Left cardiac atrium (tissue), 4 donors: ENCODE measurements at places on chromosomes 7 and 10.
A peak's percentile ranks its signal among the peaks of the same experiment; 100 is the strongest.

GRCh38 chr10:82796510-82796909 is 921.5 kb downstream of the NRG3 start:
- DNase-seq = no peak

GRCh38 chr7:82235713-82236112 is 207.9 kb downstream of the CACNA2D1 start:
- no peak for DNase-seq

- no peak for DNase-seq
These were observed 131.1 kb upstream of the CDK1 start for GRCh38 chr10:60646966-60647796.

- no peak for DNase-seq
These were observed 35.8 kb upstream of the DIP2C start for GRCh38 chr10:725302-725701.

DNA sequence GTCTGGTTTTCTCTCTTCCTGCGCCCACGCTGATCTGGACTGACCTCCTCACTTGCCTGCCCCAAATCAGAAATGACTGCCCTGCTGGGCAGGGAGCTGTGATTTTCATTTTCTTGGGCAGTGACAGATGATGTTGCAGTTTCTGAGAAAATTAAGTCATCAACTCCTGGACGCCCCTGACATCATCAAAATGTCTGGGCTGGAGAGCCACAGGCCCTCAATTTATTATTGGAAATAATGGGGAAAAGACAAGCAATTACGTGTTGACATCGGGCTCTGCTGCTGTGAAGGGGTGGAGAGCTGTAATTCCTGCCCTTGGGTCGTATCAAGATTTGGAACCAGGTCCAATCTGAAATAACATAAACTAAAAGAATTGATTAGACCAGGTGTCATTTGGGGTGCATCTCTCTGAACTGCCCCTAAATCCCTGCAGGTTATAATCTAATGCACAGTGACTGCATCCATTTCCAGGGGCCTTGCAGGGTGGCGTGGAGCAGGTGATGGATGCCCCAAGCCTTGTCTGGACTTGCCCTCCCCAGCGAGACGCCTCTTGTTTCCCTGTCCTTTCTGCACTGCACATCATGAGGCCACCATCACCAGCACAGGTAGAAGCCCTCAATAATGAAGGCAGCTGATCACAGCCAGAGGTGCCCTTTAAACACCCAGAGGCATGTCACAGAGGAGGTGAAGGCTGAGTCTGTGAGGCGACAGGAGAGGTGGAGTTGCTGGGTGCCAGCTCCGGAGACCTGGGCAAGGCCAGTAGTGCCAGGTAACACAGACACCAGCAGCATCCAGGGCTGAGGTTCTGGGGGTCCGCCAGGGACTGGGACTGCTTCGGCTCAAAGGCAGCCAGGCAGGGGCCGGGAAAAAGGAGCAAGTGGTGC is 98.7 kb downstream of the HTR5A start:
- no peak for DNase-seq

DNA sequence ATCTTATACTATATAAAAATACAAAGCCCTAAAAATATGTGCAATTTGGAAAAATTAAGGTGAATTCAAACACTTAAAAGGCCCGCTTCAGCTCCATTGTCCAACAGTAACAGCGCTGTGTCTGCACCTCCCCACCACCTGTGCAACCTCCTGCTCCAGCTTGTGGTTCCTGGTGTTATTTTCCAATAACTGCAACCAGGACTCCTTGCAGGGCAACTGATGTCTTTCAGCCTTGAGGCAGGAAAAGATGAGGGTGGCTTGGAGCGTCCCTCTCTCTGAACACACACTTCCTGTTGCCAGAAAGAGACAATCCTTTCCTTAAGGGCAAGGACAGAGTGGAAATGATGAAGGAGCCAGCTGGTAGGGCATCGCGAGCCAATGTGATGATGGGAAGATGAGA is 336.0 kb downstream of the GLRX3 start:
- DNase-seq = no peak

DNA sequence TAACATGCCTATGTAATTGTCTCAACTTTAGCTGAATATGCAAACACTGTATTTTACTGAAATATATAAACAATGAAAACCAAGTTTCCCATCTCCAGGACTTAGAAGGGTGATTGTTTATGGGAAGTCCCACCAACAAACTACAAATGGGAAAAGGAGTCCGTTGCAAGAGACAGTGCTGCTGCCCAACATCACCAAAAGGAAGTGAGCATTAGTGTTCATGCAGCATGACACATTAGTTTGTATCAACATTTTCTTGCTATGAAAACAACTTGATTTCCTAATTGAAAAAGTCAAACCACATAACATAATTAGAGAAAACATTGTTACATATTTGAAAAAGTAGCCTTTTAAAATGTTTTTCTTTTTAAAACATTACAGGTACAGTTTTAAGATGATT is 138.5 kb downstream of the ZNF438 start:
- no peak for DNase-seq

- peak; percentile 51 for DNase-seq
These were observed 90.9 kb downstream of the NEURL1 start for GRCh38 chr10:103584216-103585010.

DNA sequence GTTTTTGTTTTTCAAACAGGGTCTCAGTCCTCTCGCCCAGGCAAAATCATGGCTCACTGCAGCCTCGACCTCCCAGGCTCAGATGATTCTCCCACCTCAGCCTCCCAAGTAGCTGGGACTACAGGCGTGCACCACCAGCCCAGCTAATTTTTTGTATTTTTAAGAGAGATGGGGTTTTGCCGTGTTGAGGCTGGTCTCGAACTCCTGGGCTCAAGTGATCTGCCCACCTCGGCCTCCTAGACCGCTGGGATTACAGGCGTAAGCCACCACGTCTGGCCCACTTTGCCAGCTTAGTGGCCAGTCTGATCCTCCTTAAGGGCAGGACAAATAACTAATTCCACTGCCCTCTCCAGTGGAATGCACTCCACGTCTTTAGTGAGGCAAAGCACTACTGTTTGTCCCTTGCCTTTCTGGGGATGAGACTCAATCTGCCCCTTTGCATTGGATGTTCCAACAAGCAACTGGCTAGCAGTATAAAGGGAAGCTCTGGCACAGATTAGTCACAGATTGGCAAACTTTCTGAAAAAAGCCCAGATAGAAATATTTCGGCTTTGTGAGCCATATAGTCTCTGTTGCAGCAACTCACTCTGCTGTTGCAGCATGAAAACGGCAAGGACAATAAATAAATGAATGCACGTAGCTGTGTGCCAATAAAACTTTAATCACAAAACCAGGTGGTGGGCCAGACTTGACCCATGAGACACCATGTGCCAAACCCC is 143.8 kb upstream of the RHEB start:
- DNase-seq = no peak

DNA sequence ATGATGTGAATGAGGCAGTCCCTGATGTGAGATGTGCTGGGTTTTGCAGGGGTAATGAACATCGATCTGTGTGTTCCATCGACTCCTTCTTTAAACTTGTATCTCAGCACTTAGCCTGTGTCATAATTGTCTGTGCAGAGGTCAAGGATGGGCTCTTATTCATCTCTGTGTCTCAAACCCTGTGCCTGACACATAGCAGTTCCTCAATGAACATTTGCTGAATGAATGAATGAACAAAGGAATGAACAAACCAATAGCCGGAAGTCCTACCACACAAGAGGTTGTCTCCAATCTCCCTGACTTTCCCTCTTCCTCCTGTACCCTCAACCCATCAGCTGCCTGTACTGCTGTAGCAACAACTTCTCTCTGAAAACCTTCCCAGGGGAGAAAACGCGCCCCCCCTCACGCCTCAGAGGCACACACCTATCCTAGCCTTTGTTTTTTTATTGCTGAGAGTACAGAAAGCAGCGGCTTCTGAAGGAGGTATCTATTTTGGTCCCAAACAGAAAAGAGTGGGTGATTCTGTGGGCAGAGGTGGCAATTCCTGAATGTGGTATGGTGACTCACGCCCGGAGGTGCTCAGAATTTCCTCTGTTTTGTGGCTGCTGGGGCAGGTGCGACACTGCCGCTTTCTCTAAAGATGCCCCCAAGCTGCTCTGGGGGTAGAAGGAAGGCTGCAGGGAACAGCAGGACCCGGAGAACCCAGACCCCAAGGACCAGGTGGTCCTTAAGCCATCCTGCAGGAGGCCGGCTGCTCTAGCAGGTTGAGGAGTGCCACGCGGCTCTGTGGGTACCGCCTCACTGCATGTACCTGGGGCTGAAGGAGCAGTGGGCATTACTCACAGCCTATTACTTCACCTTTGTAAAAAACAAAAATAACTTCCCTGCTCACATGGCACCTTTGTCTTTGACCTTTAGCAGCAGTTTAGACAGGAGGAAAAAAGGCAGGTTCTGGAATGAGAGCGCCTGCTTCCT is 9.6 kb downstream of the IL2RA start:
- DNase-seq = no peak

- DNase-seq = no peak
These were observed 254.5 kb upstream of the RNF32 start for GRCh38 chr7:156386097-156386496.

GRCh38 chr7:100667331-100668068 is 6.0 kb upstream of the GNB2 start:
- no peak for DNase-seq

DNA sequence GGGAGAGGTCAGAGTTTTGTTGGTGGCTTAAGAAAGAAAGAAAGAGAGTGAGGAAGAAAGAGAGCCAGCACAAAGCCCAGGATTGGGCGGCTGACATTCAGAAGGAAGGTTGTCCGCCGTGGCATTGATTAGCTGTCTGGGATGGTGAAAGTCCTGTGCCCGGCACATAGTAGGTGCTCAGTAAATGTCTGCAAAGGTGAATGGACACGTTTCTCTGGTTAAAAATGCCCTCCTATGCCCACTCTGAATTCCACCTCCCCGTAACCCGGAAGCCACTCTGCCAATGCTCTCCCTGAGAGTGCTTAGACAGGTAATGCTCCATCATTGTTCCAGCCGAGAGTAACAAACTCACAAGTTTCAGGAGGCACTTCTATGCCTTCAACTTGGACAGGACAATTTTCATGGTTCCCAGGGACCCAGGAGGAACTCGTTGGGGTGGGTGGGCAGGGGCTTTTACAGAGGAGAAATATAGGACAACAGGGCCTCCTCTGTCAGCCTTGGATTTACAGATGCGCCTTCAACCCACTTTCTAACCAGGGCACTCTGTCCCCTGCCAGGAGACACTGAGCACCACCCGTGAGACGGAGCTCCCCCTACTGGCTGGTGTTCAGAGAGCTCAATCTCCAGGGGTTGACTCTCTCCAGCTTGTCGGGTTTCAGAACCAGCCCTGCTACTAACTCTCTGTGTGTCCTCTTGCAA is 411.5 kb upstream of the ZMIZ1 start:
- DNase-seq = peak; percentile 81

- DNase-seq = no peak
These were observed 93.8 kb downstream of the CXCL12 start for GRCh38 chr10:44291091-44291490.

DNA sequence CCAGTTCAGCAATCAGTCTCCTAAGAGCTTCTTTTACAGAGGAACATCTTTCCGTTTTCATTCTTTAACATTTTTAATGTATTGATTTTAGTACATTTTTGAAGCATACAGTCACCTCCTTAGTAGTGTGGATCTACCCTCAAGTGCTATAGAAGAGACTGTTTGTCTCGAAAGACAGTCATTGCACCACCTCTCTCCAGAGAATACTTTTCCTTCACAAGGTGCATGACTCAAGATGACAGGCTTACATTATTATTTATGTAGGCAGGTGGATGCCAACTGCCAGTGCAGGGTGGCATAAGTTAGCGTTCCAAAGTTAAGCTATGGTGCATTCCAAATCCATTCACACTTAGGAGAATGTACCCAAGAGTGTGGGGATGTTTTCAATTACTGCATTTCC is 71.8 kb downstream of the ZEB1 start:
- DNase-seq = no peak

DNA sequence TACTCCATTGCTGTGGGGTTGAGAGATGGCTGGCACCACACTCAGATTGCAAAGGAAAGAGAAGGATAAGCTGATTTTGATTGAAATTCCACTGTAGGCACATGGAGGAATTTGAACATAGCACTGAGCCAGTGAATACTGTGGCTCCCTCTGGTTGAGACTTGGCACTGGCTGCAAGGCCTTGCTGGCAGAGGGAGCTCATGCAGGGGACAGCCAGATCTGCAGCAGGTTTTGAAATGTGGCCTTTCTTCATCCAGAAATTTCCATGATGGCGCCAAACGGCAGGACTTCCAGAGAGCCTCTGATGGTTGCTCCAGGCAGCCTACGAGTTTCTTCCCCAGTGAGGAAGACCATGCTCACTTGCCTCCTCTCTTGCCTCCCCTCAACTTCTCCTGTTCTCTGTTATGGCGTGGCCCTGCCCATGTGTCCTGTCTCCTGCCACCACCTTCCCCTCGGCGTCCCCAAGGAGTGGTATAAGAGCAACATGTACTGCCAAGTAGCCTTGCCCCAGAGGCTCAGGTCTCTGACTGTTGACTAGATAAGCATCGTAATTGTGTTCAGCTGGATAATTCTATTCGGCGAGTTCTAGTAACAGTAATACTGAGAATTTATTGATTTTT is 265.6 kb downstream of the CCDC3 start:
- no peak for DNase-seq

DNA sequence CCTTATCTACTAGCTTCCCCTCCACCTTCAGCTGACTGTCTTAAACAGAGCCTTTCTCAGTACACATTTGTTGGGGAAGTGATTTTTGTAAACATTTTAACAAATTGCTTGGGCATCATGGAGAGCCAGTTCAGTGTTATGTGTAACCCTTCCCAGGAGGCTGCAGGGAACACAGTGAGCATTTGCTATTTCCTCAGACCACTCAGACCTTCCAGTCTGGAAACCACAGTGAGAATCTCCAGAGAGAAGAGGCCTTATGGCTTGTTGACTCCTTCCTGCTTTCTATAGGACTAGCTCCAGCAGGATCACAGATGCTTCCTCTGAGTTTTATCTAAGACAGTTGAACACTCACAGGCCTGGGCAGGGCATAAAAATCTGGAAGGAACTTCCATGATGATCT is 409.8 kb upstream of the NPVF start:
- no peak for DNase-seq

GRCh38 chr7:100875356-100875751 is 451 bp downstream of the SRRT start:
- no peak for DNase-seq

GRCh38 chr7:81161451-81162075 is 242.7 kb upstream of the SEMA3C start:
- DNase-seq = no peak

DNA sequence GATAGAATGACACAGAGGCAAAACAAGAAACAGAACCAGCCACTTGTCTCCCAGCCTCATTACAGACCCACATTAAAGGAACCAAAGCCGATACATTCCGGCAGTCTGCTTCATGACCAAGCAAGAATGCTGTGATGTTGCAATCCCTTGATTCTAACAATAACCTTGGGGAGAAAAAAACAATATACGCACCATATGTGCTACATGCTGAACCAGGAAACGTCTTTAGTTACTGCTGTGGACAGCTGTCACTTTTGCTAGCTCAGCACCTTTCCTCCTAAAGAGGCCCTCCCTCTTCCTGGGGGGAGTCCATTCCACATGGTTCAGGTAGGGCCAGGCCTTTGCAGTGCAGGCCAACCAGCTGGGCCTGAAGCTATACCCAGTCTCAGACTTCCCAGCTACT is 79.1 kb downstream of the PRTFDC1 start:
- no peak for DNase-seq
